ENCODE measurements at places on chromosomes 7 and 10.

DNA sequence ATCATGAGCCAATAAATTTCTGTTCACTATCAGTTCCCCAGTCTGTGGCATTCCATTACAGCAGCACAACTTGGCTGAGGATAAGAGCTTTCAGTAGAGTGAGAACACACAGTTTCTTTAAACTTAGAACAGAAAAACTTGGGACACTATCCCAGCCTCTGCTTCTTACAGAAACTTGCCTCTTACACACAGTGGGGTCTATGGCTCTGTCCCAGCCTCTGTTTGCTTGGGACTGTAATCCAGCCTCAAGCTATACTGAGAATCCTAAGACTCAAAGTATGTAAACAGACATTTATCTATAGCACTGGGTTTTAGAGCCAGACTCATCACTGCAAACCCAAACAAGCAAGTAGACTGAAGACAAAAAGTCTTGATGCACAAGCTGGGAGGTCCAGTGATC lies 355.8 kb upstream of the VSTM2A start:
- no peak for DNase-seq

DNA sequence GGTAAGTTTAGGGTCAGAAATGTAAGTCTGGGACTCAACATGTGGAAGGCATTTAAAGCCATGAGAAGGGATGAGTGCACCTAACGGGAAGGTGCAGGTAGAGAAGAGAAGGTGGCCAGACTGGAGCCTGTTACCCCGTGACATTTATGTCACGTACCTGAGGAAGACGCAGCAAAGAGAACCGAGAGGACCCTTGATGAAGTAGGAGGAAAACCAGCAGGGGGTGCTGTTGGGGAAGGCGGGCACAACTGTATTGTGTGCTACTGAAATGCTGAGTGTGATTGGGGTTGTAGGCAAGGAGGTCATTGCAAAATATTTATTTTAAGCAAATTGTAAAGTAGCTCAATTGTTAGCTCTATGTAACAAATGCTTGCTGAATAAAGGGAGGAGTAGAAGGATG lies 338.2 kb upstream of the PRKCQ start:
- DNase-seq, result peak; percentile 44

GRCh38 chr10:77601488-77601887 lies 36.1 kb downstream of the KCNMA1 start:
- DNase-seq, result peak; percentile 31

DNA sequence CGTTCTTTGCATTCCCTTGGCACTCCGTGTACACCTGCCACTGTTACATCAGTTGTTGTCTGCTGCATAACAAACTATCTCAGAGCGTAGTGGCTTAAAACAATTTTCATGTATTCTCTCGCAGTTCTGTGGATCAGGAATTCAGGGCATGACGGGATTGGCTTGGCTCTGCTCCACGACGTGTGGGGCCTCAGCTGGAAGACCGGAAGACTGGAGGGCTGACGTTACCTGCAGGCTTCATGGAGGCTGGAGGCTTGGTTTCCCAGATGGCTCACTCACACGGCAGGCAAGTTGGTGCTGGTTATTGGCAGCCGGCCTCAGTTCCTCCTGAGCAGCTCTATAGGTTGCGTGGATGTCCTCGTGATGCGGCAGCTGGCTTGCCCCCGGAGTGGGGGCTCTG lies 25.5 kb downstream of the NYAP1 start:
- no peak for DNase-seq

DNA sequence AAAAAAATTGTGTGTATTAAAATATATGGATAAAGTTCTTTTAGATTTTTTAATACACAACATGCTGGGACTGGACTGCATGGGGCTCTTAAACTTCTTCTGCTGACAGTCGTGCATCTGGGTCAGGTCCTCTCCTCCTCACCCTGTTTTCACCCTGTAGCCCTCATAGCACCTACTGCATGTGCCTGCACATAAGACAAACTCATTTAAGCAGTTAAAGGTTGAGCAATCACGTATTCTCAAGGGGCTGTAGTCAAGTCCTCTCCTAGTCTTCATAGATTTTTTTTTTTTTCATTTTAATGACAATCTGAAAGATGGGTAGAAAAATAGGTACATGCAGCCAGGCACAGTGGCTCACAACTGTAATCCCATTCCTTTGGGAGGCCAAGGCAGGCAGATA lies 23.6 kb upstream of the PDCD4 start:
- DNase-seq, result no peak

DNA sequence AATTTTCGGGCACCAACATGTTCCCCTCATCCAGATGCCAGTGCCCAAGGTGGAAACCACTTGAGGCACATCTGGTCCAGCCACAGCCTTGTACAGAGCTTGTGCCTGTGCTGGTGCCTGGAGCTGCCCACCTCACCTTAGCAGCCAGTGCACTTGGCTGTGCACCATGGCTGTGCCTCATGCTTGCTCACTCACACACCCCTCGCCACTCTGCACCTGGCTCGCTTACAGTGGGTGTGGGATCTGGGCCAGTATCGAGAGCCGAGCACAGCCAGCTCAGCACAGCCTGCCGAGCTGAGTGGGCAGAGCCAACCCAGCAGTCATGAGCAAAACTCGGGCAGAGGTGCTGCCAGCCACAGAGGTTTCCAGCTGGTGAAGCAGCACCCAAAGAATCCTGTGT lies 139.9 kb upstream of the NUPR2 start:
- no peak for DNase-seq

DNA sequence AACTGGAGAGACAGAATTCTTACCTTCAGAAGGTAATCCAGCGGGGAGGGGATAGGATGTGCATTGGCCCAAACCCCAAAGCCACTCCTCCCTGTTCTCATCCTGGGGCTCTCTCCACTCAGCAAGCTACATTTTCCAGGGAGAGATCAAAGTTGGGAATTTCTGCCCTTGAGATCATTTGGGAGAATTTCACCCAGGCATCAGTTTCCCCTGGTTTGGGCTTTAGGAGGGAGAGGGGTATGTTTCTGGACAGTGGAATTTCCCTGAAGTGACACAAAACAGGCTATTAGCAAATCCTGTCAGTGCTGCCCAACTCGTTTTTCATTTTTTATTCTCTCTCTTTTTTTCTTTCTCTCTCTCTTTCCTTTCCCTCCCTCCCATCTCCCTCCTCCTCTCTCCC lies 35.7 kb downstream of the CYP17A1 start:
- DNase-seq, result no peak

DNA sequence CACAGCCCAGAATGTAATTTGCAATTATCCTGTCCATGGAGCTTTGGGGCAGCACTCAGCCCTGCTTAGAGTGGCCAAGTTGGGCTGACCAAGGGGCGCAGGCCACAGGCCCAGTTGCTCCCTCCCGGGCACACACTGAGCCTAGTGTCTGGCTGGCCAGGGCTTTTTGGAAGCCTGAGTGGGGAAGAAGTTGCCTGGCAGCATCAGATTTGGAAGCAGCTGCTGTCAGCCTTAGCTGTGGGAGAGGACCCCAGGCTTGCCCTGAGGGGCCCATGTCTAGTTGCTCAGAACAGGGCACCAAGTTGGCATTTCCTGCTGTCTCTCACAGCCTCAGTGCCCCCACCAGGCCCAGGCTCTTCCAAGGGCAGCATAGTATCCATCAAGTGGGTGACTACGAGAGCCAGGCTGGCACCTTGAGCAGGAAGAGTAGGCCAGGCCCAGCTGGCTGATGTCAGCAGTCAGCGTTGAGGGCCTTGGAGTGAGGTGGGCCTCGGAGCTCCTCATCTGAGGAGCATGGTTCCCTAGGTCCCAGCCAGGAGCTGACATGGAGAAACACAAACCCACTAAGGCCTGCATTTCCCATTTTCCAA lies 14.4 kb downstream of the ANTXRL start:
- DNase-seq, result no peak

DNA sequence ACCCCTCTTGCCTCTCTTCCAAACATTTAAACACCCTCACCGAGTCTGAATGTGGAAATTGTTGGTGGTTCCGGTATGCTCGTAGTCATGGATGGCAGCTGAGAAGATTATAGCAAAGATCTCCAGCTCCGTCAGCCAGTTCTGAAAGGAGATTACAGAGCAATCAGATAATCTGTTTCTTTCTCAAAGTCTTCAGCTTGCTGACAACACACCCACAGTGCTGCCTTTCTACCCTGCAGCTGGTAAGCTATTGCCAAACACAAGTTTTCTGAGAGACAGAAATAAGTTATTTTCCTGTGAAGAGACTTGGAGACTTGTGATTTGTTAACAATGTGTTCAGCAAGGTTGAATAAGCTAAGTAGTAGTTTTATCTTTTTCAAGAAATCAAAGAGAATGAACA lies 163.6 kb downstream of the PPP1R17 start:
- DNase-seq, result no peak

DNA sequence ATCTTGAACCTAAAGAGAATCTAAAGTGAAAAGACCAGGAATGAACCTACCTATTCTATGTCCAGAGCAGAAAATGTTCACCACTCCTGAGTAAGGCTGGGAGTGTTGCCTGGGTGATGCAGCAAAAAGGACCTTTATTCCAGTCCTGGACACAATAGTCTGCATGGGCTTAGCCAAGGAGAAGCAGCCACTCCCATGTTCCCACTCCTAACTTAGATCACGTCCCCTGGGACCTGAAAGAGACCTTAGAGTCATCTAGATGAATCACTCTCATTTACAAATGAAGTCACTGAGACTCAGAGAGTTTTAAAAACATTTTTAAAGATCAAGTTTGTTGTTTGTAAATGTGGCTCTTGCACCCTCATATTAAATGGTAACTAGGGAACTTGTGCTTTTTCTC lies 763.4 kb downstream of the KCNMA1 start:
- DNase-seq, result peak; percentile 36

DNA sequence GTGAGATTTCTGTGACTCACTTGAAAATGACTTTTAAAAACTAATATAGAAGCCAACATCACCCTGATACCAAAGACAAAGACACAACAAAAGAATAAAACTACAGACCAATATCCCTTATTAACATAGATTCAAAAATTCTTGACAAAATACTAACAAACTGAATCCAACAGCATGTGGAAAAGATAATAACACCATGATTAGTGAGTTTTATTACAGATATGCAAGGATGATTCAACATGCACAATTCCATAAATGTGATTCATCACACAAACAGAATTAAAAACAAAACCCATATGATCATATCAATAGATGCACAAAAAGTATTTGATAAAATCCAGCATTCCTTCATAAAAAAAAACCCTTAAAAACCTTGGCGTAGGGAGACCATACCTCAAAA lies 6.5 kb downstream of the MGAM start:
- DNase-seq, result no peak

DNA sequence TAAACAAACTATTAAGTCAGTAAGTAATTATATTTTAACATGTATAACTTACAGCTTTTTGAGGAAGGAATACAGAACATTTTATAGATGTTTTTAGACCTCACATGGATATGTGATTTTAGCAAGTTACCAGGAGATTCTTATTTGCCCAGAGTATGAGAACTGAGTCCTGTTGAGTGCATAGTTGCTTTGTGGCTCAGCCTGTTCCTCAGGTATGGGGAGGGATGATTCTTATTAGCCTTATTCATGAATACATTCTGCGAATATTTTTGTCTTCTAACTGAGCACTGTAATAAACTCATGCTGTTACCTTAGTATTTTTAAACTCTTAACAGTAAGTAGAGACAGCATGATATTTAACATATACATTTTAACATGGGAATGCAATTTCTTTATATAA lies 17.9 kb downstream of the BTAF1 start:
- no peak for DNase-seq

DNA sequence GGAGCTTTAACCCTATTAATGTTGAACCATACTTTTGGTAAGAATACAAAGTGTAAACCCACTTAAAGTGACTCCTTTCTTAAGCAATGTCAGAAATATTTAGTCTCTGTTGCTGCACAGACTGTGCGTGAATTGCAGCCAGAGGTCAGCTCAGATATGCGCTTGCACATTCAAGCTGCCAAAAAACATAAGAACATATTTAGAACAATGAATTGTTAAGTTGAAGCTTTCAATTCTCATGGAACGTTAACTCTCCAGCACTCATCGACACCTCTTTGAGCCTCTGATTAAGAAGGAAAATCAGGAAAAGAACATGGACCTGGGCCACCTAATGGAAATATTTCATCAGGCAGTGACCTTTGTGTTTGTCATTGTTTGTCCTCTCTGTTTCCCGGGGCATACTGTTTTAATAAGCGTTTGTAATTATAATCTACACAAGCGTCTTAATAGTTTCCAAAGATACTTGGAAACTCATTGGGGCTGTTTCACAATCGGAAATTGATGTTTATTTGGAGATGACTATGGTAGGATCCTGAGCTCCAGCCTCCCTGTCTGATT lies 193.0 kb upstream of the CELF2 start:
- DNase-seq, result no peak

- no peak for DNase-seq
Measured at GRCh38 chr7:146956321-146956720, 839.7 kb downstream of the CNTNAP2 start.

GRCh38 chr10:15518250-15518649 lies 147.2 kb upstream of the FAM171A1 start:
- DNase-seq, result no peak

DNA sequence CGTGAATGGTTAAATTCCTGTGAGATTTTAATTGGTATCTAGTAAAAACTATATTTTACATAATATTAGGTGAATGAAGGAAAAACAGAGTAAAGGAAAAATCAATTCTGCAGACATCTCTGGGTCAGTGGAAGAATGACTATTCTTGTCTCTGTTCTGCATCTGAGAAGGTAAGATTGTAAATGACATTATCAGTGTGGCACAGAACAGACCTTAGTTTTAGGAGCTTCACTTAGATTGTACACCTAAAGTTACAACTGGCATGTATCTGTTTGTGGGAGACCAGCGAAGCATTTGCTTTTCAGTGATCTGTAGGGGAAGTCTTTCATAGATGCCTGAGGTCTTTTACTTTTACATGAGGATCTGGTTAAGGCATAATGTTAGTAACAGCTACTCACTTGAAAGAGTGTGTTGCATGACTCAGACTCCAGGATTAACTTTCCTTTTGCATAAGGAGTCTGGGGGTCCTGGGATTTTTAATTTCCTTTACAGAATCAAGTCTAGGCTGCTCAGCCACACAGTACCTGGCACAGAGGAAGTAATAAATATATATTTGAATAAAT lies 56.2 kb downstream of the JMJD1C start:
- DNase-seq, result no peak

GRCh38 chr10:3635697-3636096 lies 149.3 kb downstream of the KLF6 start:
- DNase-seq, result no peak

GRCh38 chr10:96587264-96588059 lies 650 bp upstream of the TM9SF3 start:
- peak; percentile 43 for DNase-seq
